ENCODE measurements at places on chromosomes 5 and 9.

DNA sequence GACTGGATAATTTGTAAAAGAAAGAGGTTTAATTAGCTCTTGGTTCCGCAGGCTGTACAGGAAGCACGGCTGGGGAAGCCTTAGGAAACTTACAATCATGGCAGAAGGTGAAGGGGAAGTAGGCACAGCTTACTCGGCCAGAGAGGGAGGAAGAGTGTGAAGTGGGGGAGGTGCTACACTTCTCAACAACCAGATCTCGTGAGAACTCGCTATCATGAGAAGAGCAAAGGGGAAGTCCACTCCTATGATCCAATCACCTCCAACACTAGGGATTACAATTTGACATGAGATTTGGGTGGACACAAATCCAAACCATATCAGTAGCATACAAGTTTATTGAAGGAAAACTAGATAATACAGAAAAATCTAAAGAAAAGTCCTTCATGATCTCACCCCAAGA lies 39.9 kb downstream of the NEURL1B start:
- DNase-seq, result peak; percentile 80

DNA sequence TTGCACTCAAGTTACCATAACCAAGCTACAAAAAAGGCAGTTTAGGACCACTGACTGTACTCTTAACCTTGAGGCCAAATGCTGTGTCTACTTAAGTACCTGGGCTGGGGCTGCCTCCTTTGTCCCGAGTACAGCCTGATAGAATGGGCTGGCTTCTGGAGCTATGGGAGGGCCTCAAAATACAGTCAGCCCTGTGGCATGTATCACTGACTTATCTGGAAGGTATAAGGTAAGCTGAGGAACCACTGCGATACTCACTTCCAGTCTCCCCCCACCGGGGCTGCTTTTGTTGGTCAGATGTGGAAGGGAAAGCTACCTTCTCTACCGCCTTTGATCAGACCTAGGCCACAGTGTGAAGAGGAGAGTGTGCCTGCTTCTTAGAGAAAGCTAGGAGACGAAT lies 404.8 kb downstream of the ARHGEF28 start:
- DNase-seq, result no peak

- DNase-seq, result no peak
Observed at GRCh38 chr5:73851471-73852181, 225.6 kb downstream of the ARHGEF28 start.

DNA sequence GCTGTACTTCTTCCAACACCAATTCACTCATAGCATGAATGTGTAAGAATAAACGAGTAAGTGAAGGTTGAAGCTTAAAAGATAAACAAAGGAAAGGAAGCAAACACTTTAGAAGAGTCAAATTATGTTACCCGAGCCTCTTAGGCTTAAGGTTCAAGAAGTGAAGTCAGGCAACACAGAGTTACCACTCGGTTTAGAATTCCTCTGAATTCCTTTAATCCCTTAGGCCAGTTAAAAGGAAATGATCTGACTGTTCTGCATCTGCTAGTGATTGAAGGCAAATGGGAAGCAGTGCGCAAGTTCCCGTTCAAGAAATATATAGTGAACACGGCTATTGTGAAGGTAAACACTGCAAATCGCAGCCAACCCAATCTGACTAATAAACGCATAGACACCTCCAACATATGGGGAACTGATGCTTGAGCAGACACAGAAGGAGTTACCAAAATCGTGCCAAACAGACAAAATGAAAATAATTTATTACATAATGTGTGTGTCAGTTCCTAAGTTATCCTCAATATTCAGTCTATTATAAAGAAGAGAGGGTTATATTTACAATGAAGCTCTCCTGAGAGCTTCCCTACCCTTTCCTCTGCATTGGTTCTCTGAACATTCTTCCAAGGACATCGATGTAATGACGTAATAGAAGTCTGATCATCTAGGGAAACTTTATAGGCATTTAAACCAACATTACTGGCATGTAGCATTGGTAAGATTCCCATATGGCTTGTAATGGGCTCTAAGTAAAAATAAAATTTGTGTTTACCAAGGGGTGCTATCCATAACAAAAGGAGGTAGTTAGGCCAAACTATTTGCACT lies 837.1 kb upstream of the ZNF608 start:
- DNase-seq, result no peak

DNA sequence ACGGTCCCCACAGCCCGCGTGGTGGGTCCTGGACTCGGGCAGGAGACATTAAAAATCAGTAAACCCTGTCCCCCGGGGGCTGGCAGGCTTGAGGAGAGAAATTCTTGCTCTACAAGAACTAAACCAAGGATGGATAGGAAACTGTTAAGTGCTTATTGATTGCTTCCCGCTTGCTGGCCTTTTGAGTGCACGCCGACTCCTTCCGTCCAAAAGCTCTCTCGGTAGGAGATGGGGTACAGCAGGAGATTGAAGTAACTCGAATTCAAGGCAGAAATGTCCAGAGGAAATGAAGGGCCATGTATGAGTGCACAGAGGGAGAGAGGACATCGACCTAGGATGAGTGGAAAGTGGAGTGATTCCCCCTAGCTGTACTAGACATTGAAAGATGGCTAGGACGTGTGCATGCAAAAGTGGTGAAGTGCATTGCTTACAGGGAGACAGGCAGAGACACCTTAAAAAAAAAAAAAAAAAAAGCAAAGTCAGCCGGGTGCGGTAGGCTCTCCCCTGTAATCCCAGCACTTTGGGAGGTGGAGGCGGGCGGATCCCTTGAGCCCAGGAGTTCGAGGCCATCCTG lies 923 bp downstream of the RECK start:
- DNase-seq, result no peak

DNA sequence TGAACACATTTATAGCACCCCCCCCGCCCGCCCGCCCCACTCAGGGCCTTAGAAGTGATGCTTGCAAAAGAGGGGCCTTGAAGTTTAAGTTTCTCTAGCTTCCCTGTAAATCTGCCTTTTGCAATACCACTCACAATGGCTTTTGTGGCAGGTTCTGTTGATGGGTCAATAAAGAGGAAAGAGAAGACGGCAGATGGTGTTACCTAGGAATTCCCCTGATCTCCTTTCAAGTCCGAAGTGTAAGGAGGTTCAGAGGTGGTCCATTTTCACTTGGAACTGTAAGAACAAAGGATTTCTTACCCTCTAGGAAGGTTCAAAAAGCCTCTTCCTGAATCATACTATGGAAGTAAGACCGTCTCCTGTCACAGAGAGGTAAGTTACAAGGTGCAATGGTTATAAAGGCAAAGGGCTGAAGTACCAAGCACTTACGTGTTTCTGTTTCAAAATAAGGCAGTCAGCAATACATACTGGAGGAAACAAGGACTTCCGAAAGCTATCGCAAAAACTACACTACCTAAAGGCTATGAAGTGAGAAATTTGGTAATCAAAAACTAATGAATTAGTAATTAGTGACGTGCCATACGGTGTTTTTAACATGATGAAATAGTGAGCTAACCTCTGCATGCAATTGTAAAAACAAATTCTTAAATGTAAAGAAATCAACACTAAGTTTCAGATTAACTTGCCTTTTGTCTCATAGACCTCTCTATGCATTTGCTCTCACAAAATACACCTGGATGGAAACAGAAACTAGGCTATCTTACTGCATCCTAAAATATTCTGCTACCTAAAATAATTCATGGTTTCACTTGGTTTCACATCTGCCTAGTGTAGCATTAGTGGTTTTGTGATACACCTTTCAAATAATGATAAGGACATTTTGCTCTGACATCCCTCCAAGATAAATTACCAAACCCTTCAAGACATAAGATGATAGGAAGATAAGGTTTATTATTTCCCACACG lies 589.4 kb upstream of the FAM174A start:
- DNase-seq, result no peak

GRCh38 chr5:68196876-68197275 lies 18.7 kb upstream of the PIK3R1 start:
- peak; percentile 80 for DNase-seq

- DNase-seq, result no peak
Observed at GRCh38 chr5:143566139-143566538, 162.7 kb upstream of the NR3C1 start.

- DNase-seq, result peak; percentile 75
Observed at GRCh38 chr5:28344836-28345433, 1306.5 kb upstream of the CDH9 start.

DNA sequence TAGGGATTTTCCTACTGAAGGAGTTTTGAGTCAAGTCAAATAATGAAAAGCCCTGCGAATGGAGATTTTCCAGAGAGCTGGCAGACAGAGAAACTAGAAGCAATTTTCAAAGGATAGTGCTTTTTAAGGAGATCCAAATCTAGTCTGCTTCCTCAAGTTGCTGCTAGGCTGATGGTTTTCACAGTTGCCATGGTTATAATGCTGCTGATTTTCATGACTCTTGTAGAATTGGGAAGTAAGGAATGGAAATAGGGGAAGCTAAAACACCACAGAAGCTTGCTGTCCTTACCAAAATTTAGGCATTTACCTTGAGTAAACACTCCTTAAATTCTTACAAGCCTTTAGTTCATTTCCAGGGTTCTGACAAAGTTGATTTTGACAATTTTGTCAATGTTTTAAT lies 30.1 kb upstream of the HAPLN1 start:
- DNase-seq, result no peak

DNA sequence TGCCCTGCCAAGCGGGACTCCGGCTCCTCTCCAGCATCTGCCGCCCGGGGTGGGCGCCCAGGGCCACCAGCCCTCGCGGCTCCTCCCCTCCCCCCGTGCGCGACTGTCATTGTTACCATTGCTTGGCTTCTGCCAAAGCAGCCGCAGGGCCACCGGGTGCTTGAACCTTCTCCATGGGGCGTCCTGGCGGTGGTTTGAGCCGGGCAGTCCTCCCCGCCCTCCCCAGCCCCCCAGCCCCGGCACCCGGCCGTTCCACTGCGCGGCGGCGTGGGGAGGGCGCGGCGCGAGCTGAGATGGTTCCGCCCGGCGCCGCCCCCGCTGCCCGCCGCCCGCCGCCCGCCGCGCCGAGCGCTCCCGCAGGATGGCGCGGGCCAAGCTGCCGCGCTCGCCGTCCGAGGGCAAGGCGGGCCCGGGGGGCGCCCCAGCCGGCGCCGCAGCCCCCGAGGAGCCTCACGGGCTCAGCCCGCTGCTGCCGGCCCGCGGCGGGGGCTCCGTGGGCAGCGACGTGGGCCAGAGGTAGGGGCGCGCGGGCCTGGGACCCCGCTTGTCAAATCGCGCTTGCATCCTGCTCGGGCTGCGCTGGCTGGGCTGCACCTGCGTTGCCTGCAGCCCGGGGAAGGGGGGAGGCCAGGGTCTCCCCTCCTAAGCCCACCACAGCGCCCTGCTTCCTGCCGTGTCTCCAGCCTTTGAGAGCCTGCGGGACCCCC lies 34.4 kb downstream of the KCNT1 start:
- DNase-seq, result no peak

GRCh38 chr5:154086146-154086545 lies 47.4 kb downstream of the MFAP3 start:
- no peak for DNase-seq

- DNase-seq, result no peak
Observed at GRCh38 chr9:71637375-71637774, 130.9 kb downstream of the CEMIP2 start.

GRCh38 chr5:909994-910768 lies 17.5 kb downstream of the TRIP13 start:
- DNase-seq, result no peak

GRCh38 chr5:123718238-123718637 lies 206.3 kb downstream of the CSNK1G3 start:
- DNase-seq, result no peak

GRCh38 chr5:169095410-169095960 lies 205.5 kb downstream of the SLIT3 start:
- peak; percentile 3 for DNase-seq

DNA sequence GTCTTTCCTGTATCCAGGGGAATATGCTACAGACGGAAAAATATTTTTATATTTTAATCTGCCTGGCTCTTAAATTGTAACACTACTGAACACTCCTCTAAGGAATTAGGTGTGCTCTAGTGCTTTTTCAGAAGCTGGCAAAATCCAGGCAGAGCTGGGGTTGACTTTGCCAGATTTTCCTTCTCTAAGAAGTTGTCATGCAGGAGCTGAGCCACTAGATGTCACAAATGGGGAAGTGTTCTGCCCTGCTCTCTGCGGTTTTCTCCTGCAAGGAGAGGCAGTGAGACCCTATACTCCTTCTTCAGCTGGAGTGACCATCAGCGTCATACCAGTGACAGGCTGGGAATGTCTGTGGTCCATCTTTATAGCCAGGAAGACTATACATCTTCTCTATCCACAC lies 112.5 kb downstream of the HAPLN1 start:
- DNase-seq, result peak; percentile 59

DNA sequence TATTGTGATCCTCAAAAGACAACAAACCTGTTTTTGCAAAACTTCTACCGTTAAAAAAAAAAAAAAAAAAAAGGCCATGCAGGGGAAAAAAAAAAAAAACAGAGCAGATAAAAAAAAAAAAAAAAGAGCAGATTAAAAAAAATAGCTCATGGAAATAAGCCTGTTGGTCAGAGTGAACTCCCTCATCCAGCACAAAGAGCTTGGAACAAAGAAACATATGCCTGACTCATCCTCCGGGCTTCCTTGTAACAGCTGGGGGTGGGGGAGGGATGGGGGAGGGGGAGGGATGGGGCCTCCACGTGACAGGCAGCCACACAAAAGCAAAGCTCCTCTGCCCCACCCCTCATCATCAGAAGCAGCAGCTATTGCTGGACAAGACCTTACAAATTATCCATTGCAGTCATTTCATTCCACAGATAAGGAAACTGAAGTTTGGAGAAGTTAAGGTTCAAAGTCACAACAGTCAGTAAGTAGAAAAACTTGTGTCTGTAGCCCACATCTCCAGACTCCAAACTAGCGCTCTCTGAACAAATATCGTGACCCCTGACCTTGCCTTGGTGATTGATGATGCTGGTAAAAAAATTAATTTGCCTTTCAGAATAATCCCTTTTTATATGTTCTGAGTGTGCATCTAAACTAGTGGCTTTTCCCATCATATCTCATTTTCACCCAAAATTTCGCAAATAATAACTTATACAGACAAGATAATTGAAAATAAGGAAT lies 38.9 kb downstream of the SLC35D2 start:
- DNase-seq, result peak; percentile 58

- DNase-seq, result no peak
Observed at GRCh38 chr9:78775211-78775610, 478.3 kb downstream of the PSAT1 start.

DNA sequence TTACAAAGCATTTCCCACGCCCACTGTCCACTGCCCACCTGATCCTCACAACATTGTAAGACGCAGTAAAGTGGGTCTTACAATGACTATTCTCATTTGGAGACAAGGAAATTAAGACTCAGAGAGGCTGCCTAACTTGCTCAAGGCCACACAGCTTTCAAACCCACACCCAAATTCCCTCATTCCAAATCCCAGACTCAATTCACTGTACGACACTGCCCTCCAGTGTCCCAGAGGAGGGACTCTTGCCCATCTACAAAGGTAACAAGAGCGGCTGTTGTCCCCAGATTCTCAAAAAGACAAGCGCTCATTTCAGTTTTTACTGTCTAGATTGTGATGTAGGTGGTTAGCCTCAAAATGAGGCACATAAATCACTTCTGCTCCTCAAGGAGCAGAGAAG lies 184.6 kb downstream of the ACTL7B start:
- DNase-seq, result peak; percentile 68
